GM12891 (cell line): ENCODE measurements at places on chromosomes 5 and 9.

GRCh38 chr5:171862624-171863023 is 77.0 kb downstream of the SMIM23 start:
- no peak for DNase-seq

DNA sequence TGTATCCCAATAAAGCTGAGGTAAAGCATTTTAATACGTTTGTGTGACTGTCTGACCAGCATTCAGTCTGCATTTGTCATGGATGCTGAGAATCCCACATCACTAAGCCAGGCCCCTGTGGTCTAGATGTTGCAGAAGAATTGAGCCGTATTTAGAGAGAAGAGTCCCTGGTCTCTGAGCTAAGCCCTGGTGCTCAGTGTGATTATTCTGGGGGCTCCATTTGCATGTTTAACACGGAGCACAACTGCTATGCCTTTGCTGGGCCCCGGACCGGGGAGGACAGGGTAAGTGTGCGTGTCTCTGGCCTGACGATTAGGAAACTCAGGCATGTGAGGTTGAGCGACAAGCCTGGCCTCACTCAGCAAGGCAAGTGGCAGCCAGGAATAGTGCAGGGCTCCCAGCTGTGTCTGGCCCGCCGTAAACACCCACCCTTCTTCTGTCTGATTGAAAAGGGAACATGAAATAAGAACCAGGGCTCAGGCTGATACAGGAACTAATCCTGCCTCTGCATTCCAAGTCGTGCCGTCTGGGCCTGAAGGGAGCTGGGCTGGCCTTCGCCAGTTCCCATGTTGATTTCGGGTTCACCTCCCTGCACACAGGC is 22.3 kb downstream of the FAM78A start:
- no peak for DNase-seq

- no peak for DNase-seq
Measured at GRCh38 chr9:128706671-128707381, 4.5 kb downstream of the PKN3 start.

DNA sequence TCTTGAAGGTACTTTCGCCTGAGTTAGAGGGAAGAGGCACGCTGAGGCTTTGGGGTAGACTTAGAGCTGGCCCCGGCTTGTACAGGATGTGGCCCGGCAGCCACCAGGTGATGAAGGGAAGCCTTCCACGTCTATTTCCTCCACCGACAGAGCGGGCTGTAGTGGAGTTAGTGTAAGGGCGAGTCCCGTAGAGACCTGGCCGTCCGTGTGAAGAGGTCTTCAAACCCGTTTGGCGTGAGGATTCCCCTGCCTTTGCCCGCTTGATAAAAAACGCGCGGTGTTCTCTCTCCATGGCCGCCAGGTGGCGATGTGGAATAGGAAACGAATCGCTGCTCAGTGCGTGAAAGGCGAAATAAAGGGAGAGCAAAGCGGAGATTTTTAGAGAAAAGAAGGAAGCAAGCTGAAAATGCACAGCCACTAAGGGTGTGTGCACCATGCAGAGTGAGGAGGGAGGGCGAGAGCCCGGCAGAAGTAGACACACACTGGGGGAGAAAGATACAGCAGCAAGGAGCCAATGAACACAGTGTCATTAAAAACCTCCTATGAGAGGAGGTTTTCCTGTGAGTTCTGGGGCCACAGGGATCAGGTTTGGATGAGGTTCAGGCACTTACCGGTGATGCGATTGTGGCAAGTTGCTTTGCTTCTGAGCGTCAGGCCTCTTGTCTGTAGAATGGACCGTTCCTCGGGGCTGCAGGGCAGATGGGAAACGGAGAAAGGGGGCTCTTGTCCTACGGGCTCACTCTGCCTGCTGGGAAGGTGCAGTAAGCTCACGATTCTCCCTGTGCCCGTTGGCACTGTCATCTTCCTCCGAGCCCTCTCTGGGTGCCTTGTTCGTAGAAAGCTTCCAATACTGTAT is 34.2 kb downstream of the STC2 start:
- DNase-seq, result peak; percentile 53

DNA sequence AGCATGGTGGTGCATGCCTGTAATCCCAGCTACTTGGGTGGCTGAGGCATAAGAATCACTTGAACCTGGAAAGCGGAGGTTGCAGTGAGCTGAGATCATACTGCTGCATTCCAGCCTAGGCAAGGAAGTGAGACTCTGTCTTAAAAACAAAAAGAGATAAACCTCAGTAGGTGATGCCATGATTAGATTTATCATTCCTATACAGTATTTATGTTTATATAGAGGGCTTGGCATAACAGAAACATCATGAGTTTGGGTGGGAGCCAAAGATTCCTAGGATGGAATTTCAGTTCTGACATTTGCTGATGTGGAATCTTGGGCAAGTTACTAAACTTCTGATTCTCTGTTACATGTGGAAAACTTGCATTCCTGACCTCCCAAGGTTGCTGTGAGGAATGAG is 22.3 kb downstream of the RFK start:
- no peak for DNase-seq

GRCh38 chr5:112232667-112233066 is 186.4 kb downstream of the EPB41L4A start:
- DNase-seq, result no peak

DNA sequence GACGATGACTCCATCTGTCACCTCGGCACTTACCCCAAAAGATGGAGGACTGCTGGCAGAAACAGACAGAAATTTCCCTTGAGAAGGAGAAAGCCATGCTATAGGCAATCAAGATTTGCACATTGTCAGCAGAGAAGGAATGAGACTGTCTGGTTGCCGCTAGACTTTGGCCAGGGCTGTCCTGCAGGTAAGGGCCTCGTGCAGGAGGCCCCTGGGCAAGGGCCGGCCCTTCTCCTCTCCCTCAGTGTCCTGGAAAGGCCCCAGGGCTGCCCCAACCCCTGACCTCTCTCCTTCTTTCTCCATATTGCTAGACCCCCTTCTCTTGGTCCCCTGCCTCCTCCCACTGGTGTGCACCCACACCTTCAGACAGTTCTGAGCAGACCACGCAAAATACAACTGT is 14.6 kb upstream of the KCNIP1 start:
- DNase-seq, result no peak

DNA sequence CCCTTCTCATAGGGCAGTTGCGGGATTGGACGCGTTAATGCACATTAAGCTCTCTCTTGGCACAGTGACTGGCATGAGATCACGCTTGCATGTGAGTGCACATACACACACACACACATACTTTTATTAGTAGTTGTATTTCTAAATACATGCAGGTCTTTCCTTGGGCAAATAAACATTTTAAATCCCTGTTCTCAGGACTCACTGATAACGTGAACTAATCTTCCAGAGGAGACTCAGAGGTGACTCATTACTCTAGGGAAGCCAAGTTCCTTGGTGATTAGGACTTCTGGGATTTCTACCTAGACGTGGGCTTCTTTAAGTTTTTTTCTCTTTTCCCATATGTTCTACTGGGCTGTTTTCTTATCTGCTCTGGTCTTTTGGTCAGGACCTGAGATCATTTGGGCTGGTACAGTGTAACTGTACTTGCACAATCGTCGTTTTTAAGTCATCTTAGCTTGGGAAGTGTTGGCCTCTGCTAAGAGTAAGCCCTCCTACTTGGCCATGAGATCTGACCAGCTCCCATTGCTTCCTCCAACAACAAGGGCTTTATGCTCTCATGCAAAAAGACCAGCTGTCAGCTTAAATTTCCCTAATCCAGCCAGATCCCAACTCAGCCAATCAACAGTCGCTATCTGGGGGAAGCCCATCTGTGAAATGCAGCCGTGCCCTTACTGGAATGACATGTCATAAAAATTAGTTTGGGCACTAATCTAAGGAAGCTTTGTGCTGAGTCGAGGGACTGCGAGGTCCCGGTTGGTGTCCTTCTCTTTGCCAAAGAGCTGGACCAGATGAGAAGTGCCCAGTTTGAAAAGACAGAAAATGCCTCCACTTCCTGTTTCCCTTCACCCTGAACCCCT is 176.4 kb upstream of the ANKRD55 start:
- no peak for DNase-seq

GRCh38 chr9:82149501-82149946 is 161.0 kb downstream of the SPATA31D1 start:
- no peak for DNase-seq

DNA sequence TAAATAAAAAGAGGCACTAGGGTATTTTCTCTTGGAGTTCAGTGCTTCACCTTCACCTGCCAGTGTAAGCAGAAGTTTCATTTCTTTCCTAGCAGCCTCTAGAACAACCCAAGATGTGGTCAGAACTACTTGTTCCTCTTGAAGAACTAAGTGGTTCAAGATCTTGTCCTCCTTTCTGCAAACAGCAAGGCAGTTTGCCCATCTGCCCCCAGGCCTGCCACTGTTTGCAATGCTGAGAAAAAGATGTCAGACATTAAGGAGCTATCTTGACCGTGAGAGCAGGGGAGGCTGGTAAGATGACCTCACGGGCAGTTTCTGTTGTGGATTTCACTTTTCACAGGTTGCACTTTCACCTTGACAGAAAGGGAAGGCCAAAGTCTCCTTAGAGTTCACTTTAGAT is 52.0 kb upstream of the KLF4 start:
- peak; percentile 22 for DNase-seq

DNA sequence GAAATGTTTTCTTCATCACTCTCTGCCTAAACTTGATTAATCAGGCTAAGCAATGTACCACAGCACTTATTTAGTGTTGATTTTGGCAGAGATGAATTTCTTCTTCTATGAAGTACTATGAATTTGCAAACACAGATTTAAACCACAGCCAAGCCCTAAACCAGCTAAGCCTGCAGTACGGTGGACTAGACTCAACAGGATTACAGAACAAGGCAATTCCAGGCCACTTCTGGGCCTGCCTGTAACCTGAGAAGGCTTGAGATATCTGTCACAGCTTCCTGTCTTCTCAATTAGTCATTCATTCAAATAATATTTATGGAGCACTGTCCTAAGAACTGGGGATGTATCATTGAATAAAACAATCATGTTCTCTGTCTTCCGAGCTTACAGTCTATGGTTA is 32.4 kb upstream of the CAST start:
- no peak for DNase-seq

- DNase-seq, result no peak
Measured at GRCh38 chr9:35609001-35609819, 4.1 kb downstream of the TESK1 start.
